ENCODE measurements at places on chromosomes 13 and 19.

DNA sequence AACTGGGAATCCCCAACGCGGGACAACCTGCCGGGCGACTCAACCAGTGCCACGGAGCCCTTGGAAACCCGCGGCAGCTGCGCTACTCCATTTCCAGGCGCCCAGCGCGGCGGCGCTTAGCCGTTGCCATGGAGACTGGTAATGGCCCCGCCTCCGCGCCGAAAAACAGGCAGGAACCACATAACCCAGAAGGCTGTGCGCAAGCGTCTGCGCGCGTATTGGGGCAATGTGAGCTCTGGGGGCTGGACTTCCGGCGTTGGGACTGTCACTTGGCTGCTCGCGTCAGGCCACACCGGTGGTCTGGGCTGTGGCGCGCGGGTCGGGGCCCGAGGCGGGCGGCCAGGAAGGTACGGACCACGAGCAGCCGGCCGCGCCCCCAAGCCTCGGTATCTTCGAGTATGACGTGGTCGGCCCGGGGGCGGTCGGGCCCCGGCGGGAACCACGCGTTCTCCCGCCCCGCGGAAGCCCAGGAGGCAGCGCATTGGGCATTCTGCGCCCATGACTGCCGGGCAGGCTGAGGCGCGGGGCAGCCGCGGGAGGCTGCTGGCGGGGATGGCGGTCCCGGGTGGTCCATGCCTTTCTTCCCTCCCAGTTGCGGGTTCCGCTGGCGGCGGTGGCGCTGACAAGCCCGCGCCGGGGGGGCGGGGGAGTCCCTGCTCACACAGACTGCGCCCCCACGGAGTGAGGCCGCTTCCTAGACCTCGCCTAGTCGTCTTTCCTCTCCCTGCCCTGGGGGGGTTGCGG is at the start of gene ZNF324B:
TSS of gene ZNF324B (plus strand) at position 265 of the 744 bp plus-strand sequence. CDS start 2,080 bp downstream, outside the sequence.
- DNase-seq: peak; percentile 99

DNA sequence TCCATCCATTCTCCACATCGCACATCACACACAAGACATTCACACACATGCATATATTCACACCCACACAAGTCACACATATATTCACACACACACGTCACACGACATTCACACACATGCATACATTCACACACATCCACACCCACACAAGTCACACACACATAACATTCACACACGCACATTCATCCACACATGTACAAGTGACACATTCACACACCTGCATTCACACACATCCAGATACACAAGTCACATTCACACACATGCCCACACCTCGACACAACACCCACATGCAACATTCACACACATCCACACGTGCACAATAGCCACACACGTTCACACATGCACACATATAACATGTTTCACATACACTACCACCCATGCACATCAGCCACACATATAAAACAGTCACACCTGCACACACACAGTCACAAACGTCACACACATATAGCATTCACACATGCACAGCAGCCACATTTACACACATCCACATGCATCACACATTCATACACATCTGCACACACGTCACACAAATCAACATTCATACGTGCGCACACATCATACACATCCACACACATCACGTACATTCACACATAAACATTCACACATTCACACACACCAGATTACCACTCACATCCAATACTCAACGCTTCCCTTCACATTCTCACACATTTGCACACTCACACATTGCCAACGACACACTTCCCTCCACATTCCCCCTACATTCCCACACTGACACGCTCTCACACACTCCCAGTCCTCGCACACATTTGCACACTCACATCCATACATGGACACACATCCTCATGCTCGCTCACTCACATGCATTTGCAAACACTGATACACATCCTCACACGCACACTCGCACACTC is 41.0 kb downstream of the ANKRD10 start:
- no peak for DNase-seq

DNA sequence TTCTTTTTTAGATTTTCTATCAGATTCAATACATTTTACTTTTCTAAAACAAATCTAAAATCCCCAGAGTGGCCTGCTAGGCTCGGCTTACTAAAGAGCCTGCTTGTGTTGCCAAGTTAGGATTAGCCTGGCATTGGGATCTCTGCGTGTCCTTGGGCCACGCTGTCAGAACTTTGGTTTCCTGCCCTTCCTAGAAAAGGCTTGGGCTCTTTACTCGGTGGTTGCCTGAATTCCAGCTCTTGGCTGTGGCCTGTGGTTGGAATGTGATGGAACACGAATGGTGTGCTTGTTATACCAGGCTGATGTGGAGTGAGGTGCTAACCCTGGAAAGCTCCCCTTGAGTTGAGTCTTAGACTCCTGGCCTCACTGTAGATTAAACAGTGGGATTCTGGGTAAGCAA is 8.5 kb downstream of the SPATA13 start:
- DNase-seq: peak; percentile 54

- DNase-seq: no peak
Measured at GRCh38 chr19:30123611-30124010, 181.6 kb downstream of the URI1 start.
